ENCODE measurements at places on chromosomes 4 and X. TPM values are rescaled to one million over a fixed set of nuclear protein-coding genes. Genes with fewer than 3 reads are reported as not detected.

PLRG1 gene
- 48.0 TPM for total RNA-seq

BLTP1 gene
- 106 TPM for total RNA-seq

FAM114A1 gene
- 66.5 TPM for total RNA-seq

FRMPD3 gene
- not detected for total RNA-seq

RGN gene
- 0.34 TPM for total RNA-seq

OR13H1 gene
- total RNA-seq, result not detected

DBET gene
- total RNA-seq, result not detected

WWC2 gene
- 24.5 TPM for total RNA-seq

USP26 gene
- total RNA-seq, result not detected

AREG gene
- not detected for total RNA-seq

UGT2B11 gene
- total RNA-seq, result not detected

ADAM29 gene
- not detected for total RNA-seq

ETDB gene
- not detected for total RNA-seq
